H7 (cell line): ENCODE measurements at places on chromosomes 4 and X.

GRCh38 chr4:164904941-164905340 is 28.0 kb downstream of the APELA start:
- DNase-seq = no peak

DNA sequence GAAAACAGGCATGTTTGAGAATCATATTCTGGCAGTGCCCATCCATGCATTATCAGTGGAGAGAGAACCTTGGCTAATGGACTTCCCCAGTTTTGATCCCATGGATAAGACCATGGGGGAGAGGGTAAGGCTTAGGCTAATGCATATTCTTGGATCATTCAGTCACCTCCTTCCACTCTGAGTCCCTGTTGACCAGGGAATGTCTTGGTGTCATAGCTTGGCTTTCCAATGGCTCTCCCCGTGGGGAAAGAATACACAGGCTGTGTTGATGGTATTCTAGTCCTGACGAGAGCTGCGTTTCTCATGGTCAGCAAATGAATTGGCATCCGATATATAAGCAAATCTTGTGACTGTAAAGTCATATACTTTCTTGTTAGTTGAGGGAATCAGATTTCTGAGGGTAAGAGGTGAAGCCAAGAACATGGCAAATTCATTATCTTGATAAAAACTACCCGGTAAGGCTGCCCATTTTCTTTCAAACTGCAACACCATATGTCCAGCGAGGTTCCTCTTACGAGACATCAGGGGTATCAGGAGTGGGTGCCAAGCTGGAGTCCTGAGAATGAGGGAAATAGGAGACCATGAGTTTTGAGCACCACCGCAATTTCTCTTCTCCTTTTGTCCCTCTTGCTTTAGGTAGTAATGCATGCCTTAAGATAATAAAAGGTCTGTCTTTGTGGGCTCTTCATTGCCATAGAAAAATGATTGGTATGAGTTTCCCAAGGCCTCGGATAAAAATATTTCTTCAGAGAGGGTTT is 18.0 kb downstream of the RHOH start:
- no peak for DNase-seq

GRCh38 chr4:102091656-102092055 is 253.6 kb downstream of the SLC39A8 start:
- DNase-seq = no peak

DNA sequence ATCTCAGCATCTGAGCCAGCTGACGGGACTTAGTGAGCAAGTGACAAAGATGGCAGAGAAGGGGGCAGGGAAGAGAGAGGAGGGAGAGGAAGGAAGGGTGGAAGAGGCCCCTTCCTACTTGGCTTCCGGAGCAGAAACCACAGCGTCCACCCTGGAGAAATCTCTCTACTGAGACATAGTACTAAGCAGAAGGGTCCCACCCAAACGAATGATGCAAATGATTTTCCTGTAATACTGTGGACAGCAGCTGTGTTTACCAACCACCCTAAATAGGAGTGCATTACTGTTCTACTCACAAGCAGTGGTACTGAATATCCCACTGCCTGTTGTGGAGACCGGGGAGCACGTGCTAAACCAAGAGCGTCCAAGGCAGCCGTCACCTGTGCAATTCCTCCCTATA is 29.4 kb downstream of the DTHD1 start:
- DNase-seq = no peak

GRCh38 chr4:2333356-2333841 is 71.5 kb upstream of the MXD4 start:
- DNase-seq = peak; percentile 71

GRCh38 chrX:16797841-16798240 is 11.6 kb downstream of the TXLNG start:
- DNase-seq = no peak

DNA sequence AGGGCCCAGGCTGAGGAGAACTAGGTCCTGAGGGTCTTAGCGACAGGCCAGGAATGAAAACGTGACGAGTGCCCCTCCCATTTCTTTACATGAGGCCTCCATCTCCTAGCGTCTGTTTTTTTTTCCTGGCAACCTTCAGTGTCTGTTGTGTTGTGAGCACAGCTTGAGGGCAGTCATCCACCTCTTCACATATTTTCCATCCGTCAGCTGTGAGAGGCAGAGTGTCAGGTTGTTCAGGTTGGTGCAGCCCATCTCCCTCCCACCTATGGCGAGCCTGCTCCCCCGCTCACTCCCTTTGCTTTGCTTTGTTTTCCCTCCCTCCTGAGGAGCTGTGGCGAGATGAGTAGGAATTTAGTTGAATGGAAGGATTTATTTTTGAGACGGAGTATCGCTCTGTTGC is 51.7 kb upstream of the CHRNA9 start:
- DNase-seq = peak; percentile 58

GRCh38 chr4:152310257-152310656 is 225.6 kb downstream of the FBXW7 start:
- no peak for DNase-seq

DNA sequence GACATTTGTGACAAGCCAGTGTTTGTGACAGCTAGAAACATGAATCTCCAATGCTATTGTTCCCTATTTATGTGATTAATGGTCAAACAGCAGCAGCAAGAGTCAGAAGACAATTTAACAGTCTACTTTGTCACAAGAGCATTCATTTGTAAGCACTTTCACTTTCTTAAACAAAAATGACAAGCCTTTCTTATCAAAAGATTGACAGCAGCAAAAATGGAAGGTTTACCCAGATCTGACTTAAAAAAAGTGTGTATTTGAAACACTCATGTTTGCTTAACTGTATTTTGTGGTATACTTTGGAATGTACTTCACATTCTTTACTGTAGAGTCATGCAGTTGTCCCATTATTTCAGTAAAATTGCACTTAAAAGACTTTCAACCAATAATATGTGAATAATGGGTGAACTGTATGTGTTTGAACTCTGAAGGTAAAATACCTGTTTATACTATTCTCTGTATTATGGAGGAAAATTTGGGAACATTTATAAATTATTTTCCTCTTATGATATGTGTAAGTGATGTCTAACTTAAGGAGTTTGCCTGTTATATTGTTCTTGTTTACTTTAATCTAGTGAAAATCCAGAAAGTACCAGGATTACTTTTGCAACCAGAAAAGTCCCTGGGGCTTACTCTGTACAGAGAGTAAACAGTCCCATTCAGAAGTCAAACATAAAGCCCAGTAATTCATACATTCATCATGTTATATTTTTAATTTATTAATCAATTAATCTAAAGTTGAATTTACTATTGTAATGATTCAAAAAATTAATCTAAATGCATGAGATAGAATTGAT is 314.9 kb upstream of the TRAM1L1 start:
- DNase-seq = no peak

GRCh38 chrX:71579136-71579989 is 1.1 kb downstream of the GCNA start:
- peak; percentile 65 for DNase-seq

- no peak for DNase-seq
Measured at GRCh38 chr4:182015893-182016292, 227.3 kb upstream of the TENM3 start.

- DNase-seq = peak; percentile 13
Measured at GRCh38 chr4:108979759-108980158, 216.9 kb upstream of the ETNPPL start.
